ENCODE measurements at places on chromosomes 2 and 18.

DNA sequence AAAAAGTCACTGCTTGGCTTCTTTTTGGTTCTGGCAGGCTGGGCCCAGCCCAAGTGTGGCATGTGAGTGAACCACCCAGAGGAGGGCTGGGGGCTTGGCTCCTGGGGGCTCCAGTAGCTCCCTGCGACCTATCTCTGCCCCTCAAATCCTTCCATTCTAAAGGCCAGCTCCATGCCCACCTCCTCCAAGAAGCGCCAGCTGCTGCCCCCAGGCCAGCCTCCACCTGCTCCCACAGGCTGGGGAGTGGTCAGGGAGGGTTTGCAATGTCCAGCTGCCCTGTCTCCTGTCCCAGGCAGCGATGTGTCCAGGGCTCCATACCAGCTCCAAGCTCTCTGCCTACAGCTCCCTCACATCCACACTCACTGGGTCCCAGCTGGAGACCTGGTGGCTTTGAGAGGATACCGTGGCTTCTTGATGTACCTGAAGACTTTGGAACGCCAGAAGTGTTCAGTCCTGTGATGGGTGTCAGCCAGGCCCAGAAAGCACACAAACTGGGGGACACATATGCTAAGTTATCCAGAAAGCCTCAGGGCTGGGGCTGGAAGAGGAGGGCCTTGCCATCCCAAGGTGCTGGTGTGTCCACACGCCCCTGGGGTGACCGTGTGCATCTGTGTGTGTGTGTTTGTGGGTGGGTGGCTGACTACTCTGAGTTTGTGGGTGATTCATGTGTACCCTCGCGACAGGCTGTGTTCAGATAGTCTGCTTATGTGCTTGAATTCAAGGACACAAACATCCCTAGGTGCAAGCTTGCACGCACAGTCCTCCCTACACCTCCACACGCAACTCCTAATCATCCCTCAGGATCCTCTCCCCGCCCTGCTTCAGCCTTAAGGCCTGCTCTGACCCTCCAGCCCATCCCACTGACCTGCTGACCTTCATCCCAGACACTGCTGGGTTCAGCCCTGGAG is 33.4 kb downstream of the ZFP36L2 start:
- no peak for DNase-seq

GRCh38 chr2:25742501-25742900 is 69.1 kb upstream of the DTNB start:
- DNase-seq = no peak

DNA sequence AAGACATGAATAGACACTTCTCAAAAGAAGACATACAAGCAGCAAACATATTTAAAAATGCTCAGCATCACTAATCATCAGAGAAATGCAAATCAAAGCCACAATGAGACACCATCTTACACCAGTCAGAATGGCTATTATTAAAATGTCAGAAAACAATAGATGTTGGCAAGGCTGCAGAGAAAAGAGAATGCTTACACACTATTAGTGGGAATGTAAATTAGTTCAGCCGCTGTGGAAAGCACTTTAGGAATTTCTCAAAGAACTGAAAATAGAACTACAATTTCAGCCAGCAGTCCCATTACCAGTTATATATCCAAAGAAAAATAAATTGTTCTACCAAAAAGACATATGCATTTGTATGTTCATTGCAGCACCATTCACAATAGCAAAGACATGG is 61.7 kb downstream of the STRADB start:
- no peak for DNase-seq

GRCh38 chr2:33104726-33105125 is 158.0 kb downstream of the LTBP1 start:
- no peak for DNase-seq

DNA sequence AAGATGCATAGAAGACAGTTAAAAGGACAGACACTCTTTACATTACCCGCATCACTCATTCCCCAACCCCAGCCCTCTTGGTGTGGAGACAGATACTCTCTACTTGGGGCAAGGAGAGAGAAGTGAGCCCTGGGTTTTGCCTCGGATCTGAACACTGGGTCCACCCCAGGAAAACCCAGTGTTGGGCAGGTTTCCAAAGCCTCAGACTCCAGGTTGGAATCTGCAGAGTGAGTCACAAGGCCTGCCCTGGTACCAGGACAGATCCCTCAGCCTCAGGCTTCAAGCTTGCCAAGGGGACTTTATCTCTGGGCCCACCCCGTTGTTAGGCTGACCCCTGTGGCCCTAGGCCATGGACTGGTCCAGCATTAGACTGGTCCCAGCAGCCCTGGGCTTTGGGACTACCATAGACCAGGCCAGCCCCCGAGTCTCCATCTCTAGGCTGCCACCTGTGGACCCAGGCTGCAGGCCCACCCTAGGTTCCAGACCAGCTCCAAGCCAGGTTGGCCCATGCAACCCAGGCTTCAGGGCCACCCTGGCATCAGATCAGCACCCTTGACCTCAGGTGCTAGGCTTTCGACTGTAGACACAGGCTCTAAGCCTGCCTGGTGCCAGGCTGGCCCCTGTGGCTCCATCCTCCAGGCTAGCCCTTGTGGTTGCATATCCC is 112.8 kb downstream of the GULP1 start:
- DNase-seq = no peak

GRCh38 chr2:100880730-100881129 is 60.8 kb downstream of the NPAS2 start:
- no peak for DNase-seq

- no peak for DNase-seq
These were observed 9.4 kb upstream of the GPR17 start for GRCh38 chr2:127636248-127637235.

DNA sequence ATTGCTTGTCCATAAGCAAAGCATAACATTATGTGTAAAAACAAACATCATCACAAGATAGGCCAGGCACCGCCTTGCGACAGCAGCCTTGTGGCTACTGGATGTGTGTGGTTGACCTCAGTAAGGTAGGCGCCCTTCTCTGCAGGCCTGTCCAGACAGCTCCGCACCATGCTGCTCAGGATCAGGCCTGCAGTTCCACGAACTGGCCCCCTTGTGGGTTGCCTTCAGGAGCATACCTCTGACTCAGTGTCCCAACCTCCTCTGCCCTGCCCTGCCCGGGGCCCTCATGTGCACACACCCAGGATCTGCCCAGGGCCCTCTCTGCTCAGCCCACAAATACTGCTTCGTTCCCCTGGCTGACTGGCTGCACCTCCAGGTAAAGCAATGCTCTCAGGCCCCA is 16.1 kb upstream of the ZNF236 start:
- DNase-seq = no peak

GRCh38 chr2:240588669-240589068 is 2.1 kb downstream of the CAPN10 start:
- DNase-seq = no peak

DNA sequence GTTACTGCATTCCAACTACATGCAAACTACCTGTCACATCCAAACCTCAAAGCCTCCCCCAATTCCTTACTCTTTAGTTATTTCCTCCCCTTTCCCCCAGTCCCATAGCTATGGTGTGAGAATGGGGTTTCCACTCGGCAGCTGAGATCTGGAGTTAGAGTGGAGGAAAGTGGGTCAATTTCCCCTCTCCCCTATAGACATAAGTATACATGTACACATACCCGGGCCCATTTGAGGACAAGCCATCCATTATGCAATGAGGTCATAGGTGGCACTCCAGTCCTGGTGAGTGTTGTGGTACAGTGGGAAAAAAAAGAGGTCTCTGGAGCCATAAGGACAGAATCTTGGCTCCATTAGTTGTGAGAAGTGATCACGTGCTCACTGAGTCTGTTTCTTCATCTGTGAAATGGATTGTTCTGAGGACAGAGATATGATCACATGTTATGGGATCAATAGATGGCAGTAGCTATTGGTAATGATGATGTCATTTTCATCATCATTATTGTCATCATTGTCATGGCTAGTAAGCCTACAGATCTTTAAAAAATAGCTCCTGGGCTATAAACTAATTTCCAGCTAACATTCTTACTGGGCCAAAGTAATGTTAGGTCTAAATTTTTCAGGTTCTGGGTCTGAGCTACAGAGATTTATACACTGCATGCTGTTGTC is 119.0 kb downstream of the BCL2L11 start:
- no peak for DNase-seq

DNA sequence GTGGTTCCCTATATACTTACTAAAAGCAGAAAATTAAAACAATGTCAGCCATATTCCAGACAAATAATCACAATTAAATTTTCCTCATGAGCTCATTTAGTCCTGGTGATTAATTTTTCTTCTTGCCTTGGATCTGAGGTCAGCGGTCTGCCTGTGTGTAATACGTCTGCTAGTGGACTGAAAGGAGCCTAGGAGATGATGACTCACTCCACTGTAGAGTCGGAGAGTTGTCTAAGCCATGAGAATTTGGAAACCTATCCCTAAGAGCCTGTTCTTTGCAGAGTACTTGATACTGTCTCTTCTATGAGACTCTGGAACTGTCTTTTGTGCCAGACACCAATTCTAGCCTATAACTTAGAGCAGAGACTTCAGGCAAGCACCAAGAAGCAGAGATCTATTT is 94.2 kb upstream of the RAB27B start:
- DNase-seq = no peak

DNA sequence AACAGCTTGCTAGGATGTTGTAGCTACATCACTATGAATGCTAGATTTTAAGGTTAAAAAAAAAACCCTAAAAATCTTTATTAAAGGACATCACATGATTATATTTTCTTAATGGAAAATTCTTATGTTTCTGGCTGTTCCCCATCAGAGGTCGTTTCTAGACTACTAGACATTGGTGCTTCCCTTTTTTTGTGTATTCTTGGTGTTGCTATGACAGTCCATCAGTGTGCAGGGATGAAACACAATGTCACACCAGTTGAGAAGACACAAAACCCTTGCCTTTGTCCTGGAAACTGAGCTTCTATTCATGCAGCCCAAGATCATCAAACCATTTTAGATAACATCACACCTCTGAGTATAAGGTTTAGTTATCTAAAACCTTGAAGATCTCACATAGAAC is 19.9 kb upstream of the TMEM131 start:
- no peak for DNase-seq

DNA sequence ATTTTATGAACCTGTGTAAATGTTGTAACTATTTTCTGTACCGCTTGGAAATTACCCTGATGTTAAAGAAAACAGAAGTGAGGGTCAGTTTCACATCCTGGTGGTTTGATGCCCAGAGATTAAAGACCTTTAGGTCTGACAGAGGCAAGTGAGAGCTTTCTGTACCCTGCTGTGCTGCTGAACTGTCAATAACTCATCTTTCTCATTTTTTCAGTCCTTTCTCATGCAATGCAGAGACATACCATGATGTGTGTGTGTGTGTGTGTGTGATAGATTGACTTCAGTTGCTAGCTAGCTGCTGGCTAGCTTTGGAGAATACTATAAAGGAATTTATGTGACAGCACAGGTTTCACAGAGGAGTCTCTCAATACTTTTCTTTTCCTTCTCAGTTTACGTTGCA is 2025.6 kb upstream of the LRRTM1 start:
- no peak for DNase-seq

GRCh38 chr2:181138816-181139215 is 158.4 kb downstream of the UBE2E3 start:
- no peak for DNase-seq

GRCh38 chr2:96526615-96527285 is 9.8 kb upstream of the ARID5A start:
- no peak for DNase-seq

DNA sequence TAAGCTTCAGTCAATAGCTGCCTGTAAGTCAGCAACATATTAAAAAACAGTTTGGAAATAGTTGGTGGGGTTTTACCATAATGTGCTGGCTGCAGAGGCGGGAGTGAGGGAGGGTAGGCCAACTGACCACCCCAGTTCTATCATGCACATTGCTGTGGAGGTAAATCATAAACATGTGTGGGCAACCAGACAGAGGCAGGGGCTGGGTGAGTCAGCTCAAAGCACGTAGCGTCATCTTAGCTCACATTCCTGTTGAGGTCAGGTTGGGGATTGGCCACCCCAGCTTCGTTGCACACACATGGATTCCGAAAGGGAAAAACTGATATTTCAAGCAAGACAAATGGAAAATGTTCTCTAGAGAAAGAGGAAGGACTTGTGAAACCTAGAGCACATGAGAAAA is 19.5 kb downstream of the GPR45 start:
- DNase-seq = no peak

GRCh38 chr18:23853448-23854195 is 160.9 kb upstream of the TTC39C start:
- no peak for DNase-seq

- DNase-seq = no peak
These were observed at the start of gene MLPH for GRCh38 chr2:237486819-237487448. MLPH (plus strand) TSS chr2:237487251; CDS start chr2:237493427, 6,176 bp downstream.

GRCh38 chr2:238690511-238690910 is 157.4 kb upstream of the TWIST2 start:
- no peak for DNase-seq

- no peak for DNase-seq
These were observed 83.9 kb downstream of the STPG4 start for GRCh38 chr2:47070920-47071824.

DNA sequence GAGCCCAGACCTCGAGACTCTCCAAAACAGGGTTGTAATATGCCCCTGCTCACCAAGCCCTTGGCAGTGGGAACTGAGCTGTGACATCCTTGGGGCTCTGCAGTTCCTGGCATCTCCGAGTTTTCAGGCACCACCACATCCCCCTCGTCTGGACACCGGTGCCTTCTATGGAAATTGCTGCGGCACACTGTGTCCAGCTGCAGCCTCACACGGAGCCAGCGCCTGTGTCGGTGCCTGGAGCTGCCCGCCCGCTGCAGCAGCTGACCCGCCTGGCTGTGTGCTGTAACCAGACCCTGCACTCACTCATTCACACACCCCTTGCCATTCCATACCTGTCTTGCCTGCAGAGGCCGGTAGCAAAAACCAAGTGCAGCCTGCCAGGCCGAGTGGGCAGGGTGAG is 11.8 kb downstream of the IWS1 start:
- no peak for DNase-seq

DNA sequence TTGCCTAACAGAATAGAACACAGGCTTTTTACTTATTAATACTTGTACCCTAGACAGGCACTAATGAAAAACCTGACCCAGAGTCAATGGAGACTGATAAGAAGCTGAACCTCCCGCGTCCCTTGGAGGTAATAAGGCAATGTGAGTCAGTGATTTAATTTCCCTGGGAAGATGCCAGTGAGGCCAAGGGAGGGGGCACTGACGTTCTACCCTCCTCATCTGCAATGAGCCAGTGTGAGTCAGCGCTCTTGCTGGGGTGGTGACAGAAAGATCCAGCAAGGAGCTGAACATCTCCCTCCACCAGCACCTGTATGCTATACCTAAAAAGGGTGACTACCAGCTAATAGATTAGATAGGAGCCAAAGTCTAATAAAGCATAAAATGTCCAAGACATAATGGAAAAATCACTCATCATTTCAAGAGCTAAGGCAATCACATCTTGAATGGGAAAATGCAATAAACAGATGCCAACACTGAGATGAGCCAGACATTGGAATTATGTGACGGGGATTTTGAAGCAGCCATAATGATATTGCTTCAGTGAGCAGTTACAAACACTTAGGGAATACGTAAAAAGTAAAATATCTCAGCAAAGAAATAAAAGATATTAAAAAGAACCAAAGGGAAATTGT is 116.9 kb downstream of the TPGS2 start:
- DNase-seq = no peak

Measured in NCI-H2171 (cell line).